K562 (cell line): ENCODE measurements at places on chromosomes 7 and 10. TPM values are rescaled to one million over a fixed set of nuclear protein-coding genes. Genes with fewer than 3 reads are reported as not detected.

DNA sequence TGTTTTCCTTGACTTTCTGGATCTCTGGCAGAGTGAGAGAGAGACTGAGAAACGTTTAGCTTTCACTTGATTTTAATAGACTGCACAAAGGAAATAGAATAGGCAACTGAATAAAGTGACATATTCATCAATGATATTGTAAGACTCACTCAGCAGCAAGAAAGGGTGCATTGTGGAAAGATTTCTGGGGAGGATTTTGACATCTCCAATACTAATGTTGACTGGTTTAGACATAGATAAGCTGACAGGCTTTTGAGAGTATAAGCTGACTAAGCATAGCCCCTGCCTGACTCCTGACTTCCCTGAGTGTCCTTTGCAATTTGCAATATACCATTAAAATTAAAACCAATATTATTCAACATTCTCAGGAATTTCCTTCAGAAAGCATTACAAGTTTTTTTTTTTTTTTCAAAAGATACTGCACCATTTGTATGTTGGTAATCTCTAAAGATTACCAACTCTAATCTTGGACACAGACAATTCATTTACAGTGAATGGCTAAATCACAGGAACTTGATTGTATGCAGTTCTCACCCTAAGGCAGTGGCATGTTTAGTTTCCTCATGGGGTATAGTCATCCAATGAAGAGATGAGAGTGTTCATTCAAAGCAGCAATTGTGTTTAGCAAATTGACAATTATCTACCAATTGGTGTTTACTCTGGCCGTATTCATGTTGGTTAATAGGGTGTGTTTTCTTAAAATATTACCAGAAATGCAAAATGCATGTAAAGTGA is 325.6 kb downstream of the SORCS3 start:
- H3K27me3 ChIP-seq: no peaks in the 10 kb centered on the region
- no peak for DNase-seq
- H3K36me3 ChIP-seq: no peaks in the 10 kb centered on the region
- H3K4me3 ChIP-seq: no peak overlapping the region
- H3K27ac ChIP-seq: no peak overlapping the region

Gene ASIC3
- total RNA-seq: 2.9 and 3.2 TPM in 2 replicates

GRCh38 chr10:122368502-122369254 is 5.8 kb upstream of the PLEKHA1 start:
- DNase-seq: no peak
- H3K27me3 ChIP-seq: no peaks in the 10 kb centered on the region
- no peaks in the 10 kb centered on the region for H3K4me1 ChIP-seq
- H3K27ac ChIP-seq: no peak overlapping the region

DNA sequence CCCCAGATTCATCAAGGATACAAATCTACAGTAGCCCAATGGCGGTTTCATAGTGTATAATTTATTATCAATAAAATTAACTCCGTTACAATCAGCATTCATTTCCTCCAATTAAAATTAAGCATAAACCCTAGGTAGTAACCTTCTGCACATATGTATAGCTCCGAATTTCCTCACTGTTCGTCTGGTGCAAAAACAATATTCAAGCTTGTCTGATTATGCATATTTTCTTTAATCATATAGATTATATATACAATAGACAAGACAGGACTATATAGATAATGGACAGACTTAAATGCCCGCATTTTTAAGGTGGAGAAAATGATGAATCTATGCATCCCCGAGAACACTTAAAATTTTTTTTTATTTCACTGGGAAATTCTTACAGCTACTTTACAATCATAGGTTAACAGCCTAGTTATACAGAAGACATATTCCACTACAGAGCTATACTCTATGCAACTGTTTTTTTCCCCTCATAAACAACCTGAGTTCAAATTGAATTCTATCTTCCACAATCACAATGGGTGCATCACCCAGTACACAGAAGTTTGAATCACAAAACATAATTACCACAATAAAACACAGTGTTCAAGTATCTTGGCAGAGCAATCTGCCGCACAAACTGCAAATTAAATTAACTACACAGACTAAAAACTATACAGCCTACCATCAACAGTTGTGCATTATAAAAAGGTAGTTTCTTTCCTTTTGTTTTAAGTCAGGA is 2.6 kb downstream of the HOXA9 start:
- DNase-seq: no peak
- H3K36me3 ChIP-seq: no peaks in the 10 kb centered on the region
- no peak overlapping the region for H3K27ac ChIP-seq
- no peak overlapping the region for H3K4me3 ChIP-seq
- H3K27me3 ChIP-seq: peaks cover 29% of the 10 kb centered on the region

Gene TAX1BP1
- 59.5 and 61.8 TPM in 2 replicates for total RNA-seq

DNA sequence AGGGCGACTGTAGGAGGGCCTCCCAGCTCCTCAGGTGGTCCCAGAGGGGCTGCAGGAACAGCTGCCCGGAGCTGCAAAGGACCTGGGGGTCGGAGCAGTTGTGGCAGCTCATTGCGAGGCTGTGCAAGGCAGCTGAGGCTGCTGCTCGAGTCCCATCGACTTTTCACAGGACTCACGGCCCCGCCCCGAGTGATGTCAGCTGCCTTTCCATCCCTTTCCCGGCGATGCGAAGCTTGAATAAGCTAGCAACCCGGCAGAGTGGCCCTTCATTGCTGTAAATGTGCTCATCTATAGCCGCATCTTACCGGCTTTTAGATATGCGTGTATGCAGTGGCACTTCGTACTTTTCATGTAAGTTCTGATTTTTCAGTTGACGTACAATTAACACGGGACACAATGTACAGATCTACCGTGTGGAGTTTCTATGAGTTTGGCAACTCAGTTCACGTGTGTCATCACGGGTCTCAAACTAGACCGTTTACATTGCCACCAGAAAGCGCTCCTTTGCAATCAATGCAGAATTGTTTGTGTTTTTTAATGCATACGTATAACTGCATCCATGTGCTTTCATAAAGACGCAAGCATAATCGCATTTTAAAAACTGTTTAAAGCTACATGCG is at the start of gene CH25H:
Gene CH25H (minus strand): TSS at position 137 of the 620 bp plus-strand sequence. CDS start 25 bp downstream, at position 112.
- H3K4me1 ChIP-seq: peaks cover 8% of the 10 kb centered on the region
- no peak within 1 kb of the TSS for H3K27ac ChIP-seq
- peaks cover 6% of the 10 kb centered on the region; the same call in 1 of the 3 replicates for H3K27me3 ChIP-seq
- H3K4me3 ChIP-seq: no peak within 1 kb of the TSS

DNA sequence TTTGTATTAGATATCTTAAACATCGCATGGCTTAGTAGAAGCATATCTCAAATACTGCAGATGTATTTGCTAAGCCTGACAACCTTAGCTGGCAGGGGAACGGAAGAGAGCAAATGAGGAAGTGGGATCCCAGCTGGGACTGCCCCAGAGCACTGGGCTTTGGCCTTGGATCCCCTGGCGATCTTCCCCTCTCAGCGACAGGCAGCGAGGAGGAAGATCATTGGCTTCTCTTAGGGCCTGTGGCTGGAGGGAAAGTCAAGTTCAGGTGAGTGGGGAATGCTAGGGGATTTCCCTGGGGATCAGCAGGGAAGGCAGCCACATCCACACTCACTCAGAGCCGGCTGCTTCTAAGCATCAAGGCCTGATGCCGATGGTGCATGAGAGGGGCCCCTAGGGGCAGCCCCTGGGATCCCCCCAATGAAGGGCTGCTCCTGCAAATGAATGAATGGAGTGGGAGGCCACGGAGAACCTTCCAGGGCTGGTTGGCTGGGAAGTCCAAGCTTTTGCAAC is 42.0 kb downstream of the LYZL2 start:
- H3K4me3 ChIP-seq: no peak overlapping the region
- H3K36me3 ChIP-seq: no peaks in the 10 kb centered on the region
- peak; percentile 45 for DNase-seq
- no peaks in the 10 kb centered on the region for H3K27me3 ChIP-seq

Gene IKZF1
- total RNA-seq: 85.3 and 96.6 TPM in 2 replicates

GRCh38 chr10:43574001-43574892 is at the start of gene ZNF239:
ZNF239 (minus strand) TSS chr10:43574616; CDS start chr10:43558079, 16,537 bp downstream.
- H3K4me1 ChIP-seq: peaks cover 8% of the 10 kb centered on the region; the same call in 1 of the 2 replicates
- H3K36me3 ChIP-seq: peaks cover 36% of the 10 kb centered on the region
- peak within 1 kb of the TSS; percentile 61 for H3K4me3 ChIP-seq
- DNase-seq: peak; percentile 98
- no peaks in the 10 kb centered on the region for H3K27me3 ChIP-seq

DNA sequence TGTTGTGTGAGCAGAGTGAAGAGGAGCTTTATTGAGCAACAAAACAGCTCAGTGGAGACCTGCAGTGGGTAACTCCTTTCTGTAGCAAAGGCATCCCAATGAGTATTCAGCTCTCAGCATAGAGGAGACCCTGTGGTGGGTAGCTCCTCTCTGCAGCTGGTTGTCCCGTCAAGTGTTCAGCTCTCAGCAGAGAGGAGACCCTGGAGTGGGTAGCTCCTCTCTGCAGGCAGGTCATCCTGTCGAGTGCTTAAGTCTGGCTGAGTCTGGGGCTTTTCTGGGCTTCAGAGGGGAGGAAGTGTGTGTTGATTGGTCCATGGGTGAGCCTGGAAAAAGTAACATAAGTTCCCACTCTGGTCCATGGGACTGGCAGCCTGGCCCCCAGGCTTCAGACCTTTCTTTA is 171.9 kb upstream of the LRGUK start:
- H3K4me3 ChIP-seq: no peak overlapping the region
- no peak for DNase-seq
- no peaks in the 10 kb centered on the region for H3K27me3 ChIP-seq
- peaks cover 11% of the 10 kb centered on the region; the same call in 1 of the 3 replicates for H3K4me1 ChIP-seq
- no peaks in the 10 kb centered on the region for H3K36me3 ChIP-seq
- H3K27ac ChIP-seq: no peak overlapping the region
